ENCODE measurements at places on chromosomes 2 and 18.

GRCh38 chr2:100877555-100877954 lies 57.6 kb downstream of the NPAS2 start:
- DNase-seq = no peak

DNA sequence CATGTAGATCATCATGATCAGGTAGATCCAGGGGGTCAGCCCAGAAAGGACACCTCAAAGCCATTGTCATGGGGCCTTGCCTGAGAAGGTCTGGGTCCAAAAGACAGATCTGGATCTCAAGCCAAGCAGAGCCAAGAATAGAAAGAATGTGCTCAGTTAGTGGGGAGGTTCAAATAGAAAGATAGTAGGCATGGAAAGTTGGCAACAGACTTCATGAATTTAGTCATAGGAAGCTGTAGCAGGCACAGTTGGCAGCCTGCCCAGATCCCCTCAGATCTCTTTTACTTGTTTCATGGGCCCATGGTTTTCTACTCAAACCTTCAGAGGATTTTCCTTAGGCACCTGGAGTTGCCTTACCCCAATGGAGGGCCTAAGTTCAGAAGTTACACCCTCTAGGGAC lies 767.0 kb downstream of the SLC4A3 start:
- no peak for DNase-seq

- no peak for DNase-seq
These were observed 71.0 kb downstream of the IL1R2 start for GRCh38 chr2:102062802-102063201.

DNA sequence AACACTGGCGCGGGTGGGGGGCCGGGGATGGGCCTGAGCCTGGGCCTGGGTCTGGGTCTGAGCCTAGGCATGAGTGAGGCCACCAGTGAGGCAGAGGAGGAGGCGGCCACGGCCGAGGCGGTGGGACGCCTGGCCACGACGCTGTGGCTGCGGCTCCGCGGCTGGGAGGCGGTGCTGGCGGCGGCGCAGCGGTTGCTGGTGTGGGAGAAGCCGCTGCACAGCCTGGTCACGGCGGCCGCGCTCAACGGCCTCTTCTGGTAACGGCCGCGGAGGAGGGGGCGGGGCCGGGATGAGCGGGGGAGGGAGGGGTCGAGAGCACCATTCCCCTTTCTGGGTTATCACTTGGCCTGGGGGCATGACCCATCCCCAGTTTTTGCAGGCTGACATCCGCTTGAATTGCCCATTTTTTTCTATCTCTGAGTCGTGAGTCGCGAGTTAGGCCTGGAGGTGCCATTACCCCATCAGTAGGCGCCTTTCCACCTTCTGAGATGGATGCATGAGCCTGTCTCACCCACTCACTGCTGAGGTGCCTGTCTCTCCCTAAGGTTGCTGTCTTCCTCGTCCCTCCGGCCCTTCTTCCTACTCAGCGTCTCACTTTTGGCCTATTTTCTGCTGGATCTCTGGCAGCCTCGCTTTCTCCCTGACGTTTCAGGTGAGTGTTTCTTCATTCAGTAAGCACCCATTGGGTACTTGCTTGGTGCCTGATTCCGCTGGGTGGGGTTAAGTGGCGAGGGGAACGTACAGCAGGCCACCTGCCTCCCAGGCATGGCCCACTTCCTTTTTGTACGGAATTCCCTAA lies 501 bp downstream of the RETREG2 start:
- peak; percentile 38 for DNase-seq

DNA sequence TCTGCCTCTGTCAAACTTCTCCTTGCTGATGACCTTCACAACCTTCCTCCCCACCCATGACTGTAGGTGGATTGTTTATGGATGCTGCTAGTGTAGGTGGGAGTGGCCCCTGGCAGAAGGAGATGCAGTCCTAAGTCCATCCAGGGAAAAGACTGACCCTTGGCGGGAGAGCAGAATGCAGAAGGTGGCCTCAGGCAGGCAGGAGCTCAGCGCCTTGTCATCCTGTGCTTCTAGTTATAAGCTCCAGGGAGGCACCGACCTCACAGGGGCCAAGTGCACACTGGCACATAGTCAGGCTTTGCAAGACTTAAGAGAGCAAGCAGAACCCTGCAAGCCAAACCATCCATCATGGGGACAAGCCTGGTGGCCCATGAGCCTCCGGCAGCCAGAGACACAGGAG lies 74.4 kb downstream of the CAPN13 start:
- DNase-seq = no peak

DNA sequence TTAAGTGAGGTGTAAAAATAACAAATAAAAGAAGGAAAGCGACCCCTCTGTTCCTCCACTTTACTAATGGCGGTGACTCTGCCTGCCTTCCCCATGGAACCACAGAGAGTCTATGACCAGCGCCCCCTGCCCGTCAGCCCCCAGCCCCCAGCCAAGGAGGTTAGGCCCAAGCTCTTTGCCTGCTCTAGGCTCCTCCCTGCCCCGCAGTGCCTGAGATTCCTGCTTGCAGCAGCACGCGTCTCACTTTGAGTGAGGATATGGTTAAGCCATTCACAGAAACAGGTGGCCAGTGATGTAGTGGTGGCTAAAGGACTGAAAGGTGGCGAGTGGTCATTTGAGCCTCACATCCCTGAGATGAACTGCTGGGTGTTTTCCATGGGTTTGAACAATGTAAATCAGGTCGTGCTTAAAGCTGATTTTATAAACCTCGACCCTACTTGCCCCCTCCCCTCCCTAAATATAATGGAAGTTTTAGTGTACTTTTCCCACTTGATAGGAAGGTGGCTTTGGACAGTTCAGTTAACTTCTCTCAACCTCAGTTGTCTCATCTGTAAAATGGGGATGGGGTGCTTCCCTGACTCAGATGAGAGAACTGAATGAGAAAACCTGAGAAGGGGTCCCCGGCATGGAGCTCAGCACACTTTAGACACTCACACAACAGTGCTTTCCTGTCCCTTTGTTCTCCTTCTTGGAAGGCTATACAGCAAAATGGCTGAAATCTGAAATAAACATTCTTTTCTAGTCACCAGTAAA lies 46.5 kb downstream of the IL1RL2 start:
- no peak for DNase-seq

DNA sequence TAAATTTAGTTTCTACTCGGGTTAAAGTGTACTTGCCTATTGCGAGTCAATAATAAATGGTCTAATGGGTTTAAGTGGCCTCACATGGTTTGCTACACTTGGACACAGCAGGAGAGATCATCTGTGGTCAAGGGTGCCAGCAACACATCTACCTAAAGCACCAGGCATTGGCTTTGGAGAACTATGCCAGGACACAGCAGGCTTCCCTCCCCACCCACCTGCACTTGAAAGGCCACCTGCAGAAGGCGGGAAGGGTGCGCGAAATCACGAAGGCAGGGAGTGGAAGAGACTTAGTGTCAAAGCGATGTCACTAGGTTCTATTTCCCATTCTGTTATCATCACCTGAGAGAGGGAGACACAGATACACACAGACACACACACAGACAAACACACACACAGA lies 44.5 kb downstream of the MYT1L start:
- DNase-seq = peak; percentile 79

DNA sequence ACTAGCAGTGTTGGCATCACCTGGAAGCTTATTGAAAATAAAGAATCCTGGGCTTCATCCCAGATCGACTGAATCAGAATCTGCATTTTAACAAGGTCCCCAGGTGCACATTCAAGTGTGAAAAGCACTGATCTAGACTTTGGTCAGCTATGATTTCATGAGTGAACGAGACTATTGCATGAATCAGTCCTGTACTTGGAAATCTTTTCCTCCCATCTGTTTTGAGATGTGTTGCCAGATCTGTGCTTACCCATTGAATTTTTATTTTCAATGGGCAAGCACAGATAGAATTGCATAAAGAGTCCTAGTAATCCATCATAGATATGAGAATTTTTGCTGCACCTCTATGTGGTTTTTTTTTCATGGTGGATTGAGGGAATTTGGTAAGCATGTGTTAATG lies 64.0 kb downstream of the PMS1 start:
- no peak for DNase-seq

DNA sequence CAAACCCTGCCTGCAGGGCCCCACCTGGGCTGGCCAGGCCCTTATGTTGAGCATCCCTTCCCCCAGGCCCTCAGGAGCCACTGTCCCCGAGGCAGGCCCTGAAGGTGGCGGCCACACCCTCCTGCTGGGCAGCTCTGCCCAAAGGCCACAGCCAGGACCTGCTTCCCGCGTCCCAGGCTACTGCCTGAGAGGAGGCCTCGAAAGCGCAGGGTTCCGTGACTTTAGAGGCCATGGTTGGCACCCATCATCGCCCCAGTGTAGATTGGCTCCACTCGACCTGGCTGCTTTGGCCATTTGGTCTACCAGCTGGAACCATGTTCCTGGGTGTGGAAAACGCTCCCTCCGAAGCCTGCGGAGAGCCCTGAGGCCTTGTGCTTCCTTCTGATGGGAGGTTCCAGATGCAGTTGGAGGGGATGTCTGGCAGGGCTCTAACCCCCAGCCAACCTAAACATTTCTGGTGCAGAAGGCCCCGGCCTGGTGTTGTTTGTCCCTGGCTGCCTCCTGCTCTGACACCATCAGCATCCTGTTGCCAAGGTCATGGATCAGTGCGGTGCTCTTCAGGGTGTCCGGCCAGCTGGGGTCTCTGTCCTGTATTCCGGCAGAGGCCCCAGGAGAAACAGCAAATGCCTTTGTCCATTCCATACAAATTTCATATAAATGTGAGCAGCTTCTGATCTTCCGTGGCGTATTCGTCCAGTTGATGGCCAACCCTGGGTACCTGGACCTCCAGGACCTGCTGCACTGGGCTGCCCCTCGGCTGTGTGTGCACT lies 14.7 kb downstream of the CAPN10 start:
- DNase-seq = no peak

DNA sequence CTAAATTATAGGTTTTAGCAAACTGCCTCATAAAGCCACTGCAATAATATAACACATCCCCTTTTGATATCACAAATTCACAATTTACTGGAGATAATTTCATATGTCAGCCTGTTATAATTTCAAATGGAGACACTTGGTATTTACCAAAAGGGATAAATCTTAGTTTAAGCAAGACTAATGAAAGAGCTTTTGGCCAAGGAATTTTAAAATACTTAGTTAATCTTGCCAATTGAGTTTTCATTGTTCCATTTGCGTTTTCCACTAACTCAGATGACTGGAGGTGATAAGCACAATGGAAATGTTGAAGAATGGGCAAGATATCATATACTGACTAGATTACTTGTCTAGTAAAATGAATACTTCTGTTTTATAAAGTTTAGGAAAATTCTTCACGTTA lies 379.3 kb upstream of the SYT4 start:
- DNase-seq = no peak
